ENCODE measurements at places on chromosomes 5 and 9.

GRCh38 chr9:113210815-113211214 is 10.3 kb downstream of the FKBP15 start:
- DNase-seq: no peak

DNA sequence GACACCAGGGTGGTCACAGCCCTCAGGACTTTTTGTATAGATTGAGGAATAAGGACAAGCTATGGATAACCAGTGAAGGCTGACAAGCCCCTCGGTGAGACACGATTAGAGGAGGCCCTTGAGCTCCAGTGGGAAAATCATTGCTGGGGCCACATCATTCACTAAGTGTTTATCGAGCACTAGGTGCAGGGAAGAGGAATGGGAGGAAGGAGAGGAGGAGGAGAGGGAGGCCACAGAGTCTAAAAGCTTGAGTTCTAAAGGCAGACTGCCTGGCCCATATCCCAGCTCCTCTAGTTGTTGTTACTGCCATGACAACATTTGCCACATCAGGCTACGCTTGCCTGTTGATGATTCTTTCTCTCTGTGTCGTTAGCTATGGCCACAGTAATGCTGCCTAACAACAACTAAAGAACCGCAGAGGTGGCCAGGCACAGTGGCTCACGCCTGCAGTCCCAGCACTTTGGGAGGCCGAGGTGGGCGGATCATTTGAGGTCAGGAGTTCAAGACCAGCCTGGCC is 37.6 kb downstream of the NKX2-5 start:
- DNase-seq: no peak

GRCh38 chr5:132134384-132134783 is 60.8 kb downstream of the CSF2 start:
- no peak for DNase-seq

DNA sequence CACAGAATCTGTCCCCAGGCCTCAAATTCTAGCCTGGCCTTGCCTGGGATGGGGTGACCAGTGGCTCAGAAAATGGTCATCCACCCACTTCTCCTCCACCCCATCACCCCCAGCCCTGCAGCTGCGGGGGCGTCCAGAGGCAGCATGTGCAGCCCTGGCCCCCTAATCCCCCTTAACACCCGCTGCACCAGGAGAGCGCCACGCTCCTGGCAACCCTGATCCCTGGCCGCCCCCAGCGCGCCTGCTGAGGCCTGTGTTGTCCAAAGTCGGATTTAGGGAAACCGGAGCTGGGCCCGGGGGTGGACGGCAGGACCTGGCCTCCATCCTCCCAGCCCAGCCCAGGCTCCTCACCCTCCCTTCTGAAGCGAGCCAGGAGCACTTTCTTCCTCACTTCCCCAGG is 22.0 kb downstream of the NR5A1 start:
- DNase-seq: no peak

DNA sequence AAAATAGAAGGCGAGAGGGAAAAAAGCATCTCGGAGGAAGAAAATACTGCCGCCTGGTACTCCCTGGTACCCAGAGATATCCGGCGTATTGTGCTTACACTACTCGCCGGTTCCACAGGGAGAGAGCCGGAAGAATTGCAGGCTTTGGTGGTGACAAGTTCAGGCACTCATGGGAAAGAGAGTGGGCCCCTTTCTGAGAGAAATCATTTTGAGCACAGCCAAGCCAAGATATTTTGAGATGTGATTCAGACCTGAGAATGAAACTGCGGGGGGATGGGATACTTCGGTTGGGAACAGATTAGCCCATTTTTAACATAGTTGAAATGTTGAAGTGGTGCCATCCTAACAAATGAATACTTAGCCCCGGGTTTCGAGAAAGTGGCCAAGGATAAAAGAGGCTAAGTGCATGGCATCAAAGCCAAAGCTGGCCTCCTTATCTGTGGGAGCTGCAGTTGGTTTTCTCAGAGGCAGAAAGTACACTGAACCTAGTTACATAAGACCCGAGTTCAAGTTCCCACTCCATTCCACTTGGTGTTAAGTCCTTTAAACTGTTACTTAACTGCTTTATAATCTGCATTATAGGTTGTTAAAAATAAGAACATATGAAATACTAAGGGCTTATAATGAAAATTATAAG is 62.7 kb downstream of the SLC1A3 start:
- no peak for DNase-seq

GRCh38 chr5:5156471-5157082 is 16.4 kb downstream of the ADAMTS16 start:
- no peak for DNase-seq

GRCh38 chr9:99814359-99814758 is 7.3 kb upstream of the NR4A3 start:
- no peak for DNase-seq

- no peak for DNase-seq
Measured at GRCh38 chr5:53934151-53934820, 373.8 kb downstream of the NDUFS4 start.
